ENCODE measurements at places on chromosomes 4 and X.

DNA sequence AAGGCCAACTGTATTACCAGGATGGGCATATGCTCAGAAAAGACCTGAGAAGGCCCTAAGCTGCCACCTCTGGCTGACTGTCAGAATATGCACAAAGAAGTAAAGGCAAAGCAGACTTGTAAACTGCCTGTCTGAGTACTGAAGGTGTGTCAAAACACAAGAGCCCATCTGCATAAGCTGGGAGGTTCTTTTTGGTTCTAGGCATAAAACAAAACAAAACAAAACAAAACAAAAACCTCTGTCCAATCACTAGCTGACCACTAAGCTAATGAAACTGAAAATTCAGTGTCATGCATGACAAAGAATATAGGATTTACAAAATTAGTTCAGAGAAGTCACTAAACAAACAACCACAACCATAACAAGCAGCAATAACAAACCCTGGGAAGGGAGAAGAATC, 20.6 kb downstream of the SH3D19 start:
- DNase-seq = no peak

DNA sequence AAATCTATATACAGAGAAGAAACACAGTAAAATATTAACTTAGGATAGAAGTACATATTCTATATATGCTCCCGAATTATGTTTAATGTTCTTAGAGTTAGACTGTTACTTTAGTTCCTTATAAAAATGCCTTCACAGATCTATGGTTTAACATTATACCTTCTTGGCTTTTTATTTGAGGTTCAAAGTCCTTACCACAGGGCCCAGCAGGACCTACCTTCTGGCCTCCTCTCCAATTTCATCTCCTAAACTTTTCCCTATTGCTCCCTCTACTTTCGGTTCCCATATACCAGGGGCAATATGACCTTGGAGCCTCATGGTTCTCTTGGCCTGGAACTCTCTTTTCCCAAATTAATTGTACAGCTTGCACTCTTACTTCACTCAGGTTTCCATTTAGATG, 11.8 kb downstream of the ANKRD37 start:
- DNase-seq = no peak

DNA sequence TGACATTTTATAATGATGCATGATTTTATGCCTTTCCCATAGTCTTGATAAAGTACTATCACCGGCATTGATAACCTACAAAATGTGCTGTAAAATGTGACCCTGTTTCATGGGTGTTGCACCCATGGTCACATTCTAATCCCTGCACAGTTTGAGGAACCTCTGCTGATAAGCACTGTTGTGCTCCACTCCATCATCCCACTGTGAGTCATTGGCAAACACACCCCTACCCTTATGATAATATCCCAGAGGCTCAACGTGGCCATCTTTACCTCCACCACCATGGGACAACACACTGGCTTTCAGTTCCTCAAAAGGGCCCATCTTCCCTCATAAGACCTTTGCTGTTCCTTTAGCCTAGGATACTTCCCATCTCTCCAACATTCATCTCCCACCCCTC, 32.0 kb upstream of the SGMS2 start:
- no peak for DNase-seq

DNA sequence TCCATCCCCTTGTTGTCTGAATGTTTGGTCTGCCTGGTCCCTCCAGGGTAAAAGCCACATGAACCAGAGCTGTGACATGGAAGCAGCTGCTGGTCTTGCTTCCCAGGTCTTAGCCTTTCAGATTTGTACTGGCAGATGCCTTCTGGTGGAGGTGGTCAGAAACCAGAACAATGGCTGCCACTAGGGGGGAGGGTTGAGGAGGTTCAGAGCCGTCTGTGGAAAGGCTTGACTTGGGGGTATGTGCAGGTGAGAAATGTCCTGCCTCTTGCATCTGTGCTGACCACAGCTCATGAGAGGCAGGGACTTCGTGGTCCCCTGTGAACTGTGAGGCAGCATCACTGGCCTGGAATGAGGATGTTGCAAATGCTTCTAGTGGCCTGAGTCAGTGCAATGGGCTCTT, 144.2 kb upstream of the WDR1 start:
- DNase-seq = no peak

DNA sequence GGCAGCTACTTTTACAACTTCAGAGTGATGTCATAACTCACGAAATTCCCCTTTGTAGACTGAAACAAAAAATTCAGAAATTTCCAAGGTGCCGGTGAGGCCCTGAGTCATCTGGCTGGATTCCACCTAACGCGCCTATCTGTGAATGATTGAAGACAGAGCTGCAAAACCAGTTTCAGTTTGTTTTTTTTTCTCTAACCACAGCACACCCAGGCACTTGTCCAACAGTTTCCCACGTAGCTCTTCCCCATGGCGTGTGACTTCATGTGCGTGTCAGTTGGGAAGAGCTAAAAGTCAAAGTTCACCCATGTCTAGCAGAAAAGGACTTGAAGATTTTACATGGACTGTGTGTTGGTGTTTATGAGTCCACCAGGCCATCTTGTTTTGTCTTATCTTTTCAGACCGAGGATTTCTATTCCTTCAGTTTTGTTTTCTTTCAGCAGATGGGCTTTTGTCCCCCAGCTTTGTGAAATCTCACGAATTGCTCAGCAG, 16.4 kb downstream of the TCEANC start:
- DNase-seq = peak; percentile 71

DNA sequence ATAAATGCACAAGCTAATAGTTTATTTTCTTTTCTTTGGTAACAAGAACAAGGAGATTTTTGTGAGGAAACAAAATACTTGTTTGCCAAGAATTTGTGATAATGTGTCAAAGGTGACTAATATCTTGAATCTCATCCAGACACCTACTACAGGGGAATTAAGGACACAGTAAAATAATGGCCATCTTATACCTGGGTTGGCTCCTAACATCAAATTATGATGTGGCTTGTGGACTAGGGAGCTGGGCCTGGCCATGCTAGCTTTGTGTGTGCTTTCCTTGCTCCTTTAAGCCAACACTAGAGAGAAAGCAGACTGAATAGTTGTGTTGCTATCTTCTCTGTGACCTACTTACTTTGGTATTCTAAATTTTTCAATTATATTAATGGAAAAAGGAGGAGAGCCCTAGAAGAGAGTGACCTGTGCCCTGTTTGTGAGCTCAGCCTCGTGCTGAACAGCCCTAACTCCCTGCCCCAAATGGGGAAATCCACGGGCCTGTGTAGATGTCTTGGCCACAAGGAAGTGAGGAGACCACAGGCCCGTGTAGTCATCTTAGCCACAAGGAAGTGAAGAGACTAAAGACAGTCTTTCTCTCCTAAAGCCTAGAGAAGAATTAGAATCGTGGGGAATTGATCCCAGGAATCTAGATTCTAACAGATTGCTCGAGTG, 23.3 kb downstream of the ARHGAP24 start:
- no peak for DNase-seq

- DNase-seq = no peak
Observed at GRCh38 chr4:56655209-56655626, 25.9 kb downstream of the HOPX start.

DNA sequence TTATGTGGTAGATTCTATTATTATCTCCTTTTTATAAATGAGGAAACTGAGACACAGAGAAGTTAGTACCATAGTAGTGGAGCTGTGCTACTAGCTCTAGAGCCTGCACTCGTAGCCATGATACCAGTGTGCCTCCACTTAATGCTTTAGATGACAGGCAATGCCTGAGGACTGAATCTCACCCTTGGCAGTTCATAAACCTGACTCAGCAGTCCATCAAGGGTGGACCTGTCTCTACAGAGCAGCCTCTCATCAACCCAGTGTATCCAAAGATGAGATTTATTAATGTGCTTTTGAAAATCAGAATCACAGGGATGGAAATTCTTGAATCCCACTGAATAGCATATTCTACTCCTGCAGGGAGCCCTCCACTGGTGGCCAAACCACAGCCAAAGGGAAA, 483.2 kb upstream of the DIPK2B start:
- no peak for DNase-seq

DNA sequence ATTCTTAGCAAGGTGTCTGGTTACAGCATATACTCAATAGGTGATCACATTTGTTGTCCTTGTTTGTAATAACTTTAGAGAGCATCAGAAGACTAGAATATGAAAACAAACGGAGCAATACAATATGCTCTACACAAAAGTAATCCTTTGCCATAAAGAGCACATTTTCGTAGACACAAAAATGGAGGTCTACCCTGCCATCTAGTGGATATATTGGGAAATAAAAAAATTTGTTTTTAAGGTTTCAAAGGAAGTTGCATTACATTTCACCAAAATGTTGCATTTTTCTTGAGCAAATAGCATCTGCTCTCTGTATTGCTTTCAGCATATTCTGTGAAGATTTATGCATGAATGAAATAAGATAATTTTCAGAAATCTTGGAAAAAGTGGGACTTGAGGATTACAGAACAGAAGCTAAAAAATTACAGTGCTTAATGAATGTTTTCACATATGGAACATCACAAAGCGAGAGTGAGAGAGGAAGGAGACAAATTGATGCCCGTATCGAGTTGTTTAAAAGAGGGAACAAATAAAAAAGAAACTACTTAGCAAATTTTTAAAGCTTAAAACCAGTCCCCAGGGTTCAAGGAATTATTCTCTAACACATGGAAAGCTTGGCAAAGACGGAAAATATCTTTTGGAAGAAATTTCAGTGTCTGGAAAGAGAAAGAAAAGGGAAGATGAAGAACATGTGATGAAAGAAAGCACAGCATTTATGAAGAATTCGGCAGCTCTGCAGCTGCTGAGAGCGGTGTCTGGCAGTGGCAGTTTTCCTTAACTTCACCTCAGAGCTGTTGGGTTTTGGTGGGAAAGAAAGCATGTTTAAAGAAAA, 390.1 kb downstream of the ANKRD50 start:
- peak; percentile 49 for DNase-seq

DNA sequence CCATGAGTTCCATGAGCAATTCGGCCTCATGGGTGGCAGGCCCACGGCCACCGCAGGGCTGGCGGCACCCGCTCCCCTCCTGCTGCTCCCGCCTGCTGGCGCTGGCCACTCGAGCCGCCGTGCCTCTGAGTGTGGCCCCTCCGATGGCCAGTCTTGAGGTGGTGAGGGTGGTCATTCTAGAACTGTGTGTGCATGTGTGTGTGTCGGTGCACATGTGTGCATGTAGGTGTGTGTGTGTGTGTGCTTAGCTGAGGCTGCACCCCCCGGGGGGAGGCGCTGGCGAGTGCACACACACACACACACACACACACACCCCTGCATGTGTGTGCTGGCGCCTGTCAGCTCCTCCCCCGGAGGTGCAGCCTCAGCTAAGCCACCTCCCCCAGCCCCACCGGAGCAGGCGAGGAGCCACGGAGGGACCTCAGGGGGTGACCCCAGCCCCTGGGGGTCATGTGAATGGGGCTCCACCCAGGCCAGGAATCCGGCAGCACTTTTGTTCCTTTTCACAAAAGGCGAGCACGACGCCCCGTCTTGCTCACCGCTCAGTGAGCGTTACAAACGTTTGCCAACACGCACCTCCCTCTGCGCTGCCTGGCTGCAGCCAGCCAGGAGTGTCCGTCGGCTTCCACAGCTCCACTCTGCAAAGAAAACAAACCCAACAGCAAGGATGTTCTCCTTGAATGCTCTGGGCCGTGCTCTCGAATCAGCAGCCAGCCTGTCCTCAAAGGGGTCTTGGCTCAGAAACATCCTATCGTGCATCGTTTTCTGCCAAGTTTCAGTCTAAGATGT, 29.9 kb downstream of the FGFRL1 start:
- no peak for DNase-seq

- DNase-seq = peak; percentile 60
Observed at GRCh38 chr4:75673959-75674328, 733 bp upstream of the G3BP2 start.

GRCh38 chrX:76796311-76796710, 368.8 kb downstream of the MAGEE1 start:
- no peak for DNase-seq

DNA sequence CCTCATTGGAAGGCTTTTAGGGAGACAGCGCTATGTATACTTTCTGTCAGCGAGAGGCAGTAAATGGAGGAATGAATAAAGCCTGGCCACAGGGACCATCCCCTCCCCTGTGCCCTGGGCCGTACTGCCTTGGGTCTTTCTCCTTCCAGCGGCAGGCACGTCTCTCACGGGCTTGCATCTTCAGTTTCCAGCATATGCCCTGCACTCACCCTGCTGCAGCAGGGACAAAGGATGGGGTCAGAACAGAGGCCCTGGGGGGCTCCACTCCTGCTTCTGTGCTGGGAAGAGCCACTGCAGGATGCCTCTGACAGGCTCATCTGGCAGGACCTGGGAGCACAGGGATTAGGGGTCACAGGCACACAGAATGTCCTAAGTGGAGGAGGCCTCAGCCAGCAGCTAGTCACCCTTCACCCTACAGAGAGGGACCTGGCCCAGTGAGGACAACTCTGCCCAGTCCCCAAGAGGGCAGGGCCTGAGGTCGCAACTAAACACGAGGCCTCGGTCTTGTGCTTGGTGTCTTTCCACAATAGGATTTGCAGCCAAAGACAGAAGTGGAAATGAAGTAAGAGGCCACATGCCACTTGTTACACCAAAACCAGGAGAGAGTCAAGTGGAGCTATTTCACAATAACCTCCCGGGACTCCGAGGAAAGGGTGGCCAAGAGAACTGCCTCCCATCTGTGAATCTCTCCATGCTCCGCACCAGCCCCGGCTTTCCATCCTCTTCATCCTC, 150.8 kb downstream of the AFAP1 start:
- DNase-seq = no peak

DNA sequence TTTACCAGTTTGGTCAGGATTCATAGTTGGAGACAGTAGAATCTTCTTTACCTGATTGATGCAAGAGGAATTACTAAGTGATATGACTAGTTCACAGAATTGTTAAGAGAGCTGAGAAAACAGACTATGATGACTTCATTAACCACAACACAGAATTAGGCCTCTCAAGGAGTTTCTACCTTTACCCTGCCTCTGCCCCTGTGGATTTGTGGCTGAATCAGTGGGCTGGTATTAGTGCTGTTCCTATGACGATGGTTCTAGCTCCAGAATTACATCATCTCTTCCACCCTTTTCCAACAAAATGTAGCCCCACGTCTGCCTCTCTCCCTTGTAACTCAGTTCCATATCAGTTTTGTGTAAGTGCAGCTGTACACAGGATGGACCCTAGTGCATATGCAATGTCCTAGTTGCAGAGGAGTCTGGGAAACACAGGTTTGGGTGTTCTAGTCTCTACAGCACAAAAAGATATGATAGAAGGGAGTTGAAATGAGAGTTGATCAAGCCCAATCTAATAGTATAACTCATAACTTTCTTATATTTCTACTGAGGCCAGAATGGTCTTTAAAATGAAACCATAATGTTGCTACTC, 99.3 kb downstream of the ANXA5 start:
- DNase-seq = no peak

- no peak for DNase-seq
Observed at GRCh38 chr4:125828346-125828745, 513.6 kb downstream of the FAT4 start.

GRCh38 chr4:182805321-182805720, 111.9 kb downstream of the DCTD start:
- DNase-seq = no peak

DNA sequence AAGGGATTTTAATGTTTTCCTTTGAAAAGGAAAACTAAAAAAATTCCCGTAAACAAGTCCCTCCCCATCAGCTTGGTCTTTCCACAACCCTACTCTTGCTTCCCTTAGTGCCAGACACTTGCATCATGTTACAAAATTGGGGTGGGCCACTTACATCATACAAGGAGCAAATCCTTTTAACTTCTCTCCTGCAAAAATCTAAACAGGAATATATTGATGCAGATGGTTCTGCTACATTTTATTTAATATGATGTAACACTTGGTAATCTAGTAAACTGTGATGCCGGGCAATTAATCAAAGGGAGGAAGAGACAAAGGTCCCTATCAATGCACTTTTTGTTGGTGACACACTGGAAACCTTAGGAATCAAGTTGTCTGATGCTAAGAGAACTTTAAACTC, 125.3 kb downstream of the UBE2K start:
- no peak for DNase-seq

All from foreskin melanocyte (primary cell).